ENCODE measurements at places on chromosomes 7 and 10. TPM values are rescaled to one million over a fixed set of nuclear protein-coding genes. Genes with fewer than 3 reads are reported as not detected.

GRCh38 chr10:132668048-132668394 lies 117.9 kb downstream of the NKX6-2 start:
- no peak for DNase-seq

DNA sequence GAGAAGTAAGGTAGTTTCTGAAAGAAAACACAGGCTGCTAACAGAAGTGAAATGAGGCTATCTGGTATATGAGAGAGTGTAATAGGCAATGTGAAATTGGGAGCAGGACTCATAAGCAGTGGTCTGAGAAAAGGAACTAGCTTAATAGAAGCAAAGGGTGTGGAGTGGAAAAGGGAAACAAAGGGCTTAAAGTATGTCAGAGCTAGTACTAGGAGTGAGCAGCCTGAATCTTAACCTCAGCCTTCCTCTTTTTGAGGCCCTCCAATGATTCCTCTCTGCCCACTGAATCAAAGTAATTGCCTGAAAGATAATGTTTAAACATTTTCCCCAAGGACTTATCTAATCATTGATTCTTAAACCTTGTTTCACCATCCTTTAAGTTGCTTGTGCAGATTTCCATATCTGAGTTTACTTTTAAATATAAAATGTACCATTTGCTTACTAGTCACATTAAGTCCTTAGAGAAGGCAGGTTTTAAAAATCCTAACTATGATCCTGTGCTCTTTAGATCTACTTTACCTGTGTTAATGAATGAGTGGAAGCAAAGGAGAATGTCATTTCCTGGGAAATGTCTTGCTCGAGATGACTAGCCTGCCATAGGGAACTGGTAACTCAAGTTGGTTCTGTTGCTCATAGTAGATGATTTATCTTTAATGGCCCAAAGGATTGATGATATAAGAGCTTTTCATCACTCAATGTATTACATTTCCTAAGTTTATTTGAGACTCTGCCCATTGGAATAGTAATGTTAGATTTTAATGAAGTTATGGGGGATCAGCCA lies 155.0 kb downstream of the SKAP2 start:
- DNase-seq: no peak

- no peak for DNase-seq
Observed at GRCh38 chr10:18021725-18022480, 70.2 kb downstream of the SLC39A12 start.

GRCh38 chr7:114085313-114085591 lies 166.4 kb upstream of the PPP1R3A start:
- no peak for DNase-seq

Gene PPP1R17
- total RNA-seq: not detected

Gene ZNF282
- total RNA-seq: 18.5 TPM

All from epithelial cell of proximal tubule (primary cell).